Astrocyte of the spinal cord (primary cell): ENCODE measurements at places on chromosomes 6 and 20.

GRCh38 chr6:42230345-42231321, 13.0 kb upstream of the MRPS10 start:
- peak; percentile 36 for DNase-seq

- DNase-seq = no peak
These were observed 8.3 kb upstream of the MATN4 start for GRCh38 chr20:45316150-45317080.

DNA sequence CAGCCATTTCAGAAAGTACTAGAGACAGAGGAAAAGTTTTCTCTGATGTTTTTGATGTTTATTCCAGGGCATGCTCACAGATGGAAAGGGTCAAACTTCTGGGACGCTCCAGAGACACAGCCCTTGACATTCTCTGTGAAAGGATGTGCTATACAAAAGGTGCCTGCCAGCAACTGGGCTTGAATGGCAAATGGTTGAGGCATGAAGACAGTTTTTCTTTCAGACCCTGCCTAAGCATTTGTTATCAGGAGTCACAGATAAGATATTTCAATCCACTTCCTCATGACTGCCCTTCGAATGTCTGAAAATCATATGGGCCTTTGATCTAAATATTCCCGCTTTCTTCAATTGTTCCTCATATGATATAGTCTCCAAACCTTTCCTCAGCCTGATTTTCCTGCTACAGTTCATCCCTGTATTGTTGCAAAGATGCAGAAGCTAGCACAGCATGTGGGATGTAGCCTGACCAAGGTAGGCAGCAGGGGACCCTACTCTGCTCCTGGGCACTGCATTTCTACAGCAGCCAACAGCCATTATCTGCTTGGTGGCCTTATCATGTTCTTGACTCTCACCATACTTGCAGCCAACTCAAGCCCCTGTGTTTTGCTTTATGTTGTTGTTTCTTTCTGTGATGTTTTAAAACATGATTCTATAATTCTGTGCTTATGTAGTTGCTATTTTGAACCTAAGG, 14.6 kb upstream of the TXLNB start:
- no peak for DNase-seq

- no peak for DNase-seq
These were observed 84.2 kb downstream of the THEMIS start for GRCh38 chr6:127816643-127817042.

- DNase-seq = peak; percentile 70
These were observed 1.5 kb downstream of the ZNFX1 start for GRCh38 chr20:49276161-49276960.

DNA sequence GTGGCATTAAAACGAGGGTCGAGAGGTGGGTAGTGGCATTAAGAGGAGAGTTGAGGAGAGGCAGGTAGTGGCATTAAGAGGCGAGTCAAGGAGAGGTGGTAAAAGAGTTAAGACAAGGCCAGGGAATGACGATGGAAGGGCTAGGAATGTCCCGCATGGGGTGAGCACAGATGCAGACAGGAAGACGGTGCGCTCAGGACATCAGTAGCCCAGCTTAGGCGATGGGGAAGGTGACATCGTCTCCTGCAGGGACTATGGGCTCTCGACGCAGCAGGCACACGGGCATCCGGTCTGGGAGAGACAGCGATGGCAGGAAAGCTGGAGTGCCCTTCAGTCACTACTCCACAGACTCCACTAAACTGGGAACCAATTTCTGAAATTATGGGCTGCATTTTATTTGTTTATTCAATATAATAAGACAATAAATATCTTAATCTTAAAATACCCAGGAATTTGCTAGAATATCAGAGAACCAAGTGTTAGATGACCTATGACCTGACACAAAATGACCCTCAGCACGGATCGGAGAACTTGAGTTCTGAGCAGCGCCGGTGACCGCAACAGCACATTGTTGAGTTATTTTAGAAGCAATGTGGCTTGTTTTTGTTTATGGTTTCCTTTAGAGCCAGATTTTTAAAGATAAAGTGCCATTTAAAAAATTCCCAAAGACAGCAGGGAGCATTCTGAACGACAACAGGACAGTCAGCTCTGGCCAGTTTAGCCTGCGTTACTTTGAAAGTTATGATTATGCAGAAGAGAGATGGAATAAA, 177.7 kb downstream of the SMOC2 start:
- DNase-seq = no peak

GRCh38 chr6:5752391-5752680, 254.4 kb downstream of the NRN1 start:
- DNase-seq = peak; percentile 73

GRCh38 chr20:57262301-57262700, 4.1 kb downstream of the BMP7 start:
- DNase-seq = no peak

GRCh38 chr6:97176468-97176867, 106.5 kb downstream of the MMS22L start:
- DNase-seq = no peak

- no peak for DNase-seq
These were observed 6.3 kb upstream of the SMIM28 start for GRCh38 chr6:138371452-138371711.

GRCh38 chr6:1640476-1640875, 30.8 kb downstream of the FOXC1 start:
- DNase-seq = no peak

- peak; percentile 36 for DNase-seq
These were observed 670 bp upstream of the PARD6B start for GRCh38 chr20:50730765-50731054.

DNA sequence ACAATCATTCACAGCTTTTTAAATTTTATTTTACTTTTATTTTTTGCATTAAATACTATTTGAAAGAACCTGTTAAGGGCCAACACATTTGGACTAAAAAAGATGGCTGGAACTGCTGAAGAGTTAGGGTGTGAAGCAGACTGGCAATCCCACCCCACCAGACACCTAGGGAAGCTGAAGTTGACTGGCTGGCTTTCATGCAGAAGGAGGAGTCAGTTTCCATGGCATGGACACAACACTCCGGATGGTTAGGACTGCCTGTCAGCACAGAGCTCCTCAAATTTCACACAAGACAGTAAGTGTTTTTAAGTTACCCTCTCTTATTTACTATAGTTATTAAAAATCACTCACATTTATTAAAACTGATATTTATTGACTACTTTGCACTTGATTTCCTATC, at the start of gene ANKRD66:
Gene ANKRD66 (plus strand): TSS at position 238 of the 400 bp plus-strand sequence. CDS start 5,016 bp downstream, outside the sequence.
- DNase-seq = no peak

DNA sequence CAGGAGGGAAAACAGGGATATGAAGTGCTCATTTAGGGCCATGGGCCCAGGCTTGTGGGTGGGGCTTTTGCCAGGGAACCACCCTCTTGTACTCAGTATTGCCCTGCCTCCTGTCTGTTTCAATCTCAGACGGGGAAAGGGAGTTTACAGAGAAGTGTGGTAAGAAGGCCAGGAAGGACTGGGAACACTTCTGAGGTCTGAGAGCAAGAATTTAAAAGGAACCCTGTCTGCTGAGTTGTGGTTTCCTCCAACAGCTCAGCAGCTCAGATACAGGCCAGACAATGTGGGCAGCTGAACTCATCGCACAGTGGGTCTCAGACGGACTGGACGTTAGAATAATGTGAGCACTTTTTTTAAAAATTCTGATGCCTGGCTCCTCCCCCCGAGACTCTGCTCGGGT, 354.1 kb upstream of the ARID1B start:
- DNase-seq = peak; percentile 77

DNA sequence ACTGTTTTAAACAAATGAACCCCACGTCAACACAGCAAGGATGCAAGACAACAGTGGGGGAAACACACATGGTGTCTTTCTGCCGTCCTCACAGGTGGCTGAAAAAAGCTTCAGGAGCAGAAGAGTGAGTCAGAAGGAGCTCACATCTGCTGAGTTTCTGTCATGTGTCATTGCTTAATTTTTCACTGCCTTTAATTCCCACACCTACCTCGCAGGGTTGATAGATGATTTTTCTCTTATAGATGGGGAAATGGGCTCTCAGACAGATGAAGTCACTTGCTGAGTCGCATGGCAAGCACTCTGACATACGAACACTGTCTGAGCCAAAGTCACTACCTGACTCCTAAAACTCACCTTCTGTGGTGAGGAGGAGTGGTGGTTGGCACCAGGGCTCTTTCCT, 28.3 kb upstream of the CARMIL1 start:
- DNase-seq = peak; percentile 20

GRCh38 chr20:45857882-45858216, 435 bp downstream of the ZSWIM3 start:
- no peak for DNase-seq
